GM12878 (cell line): ENCODE measurements at places on chromosomes 11 and 22. TPM values are rescaled to one million over a fixed set of nuclear protein-coding genes. Genes with fewer than 3 reads are reported as not detected.

The MICAL2 gene
- total RNA-seq, result 4.9 and 5.6 TPM in 2 replicates

The OR5T1 gene
- not detected in 2 replicates for total RNA-seq

The BACE1-AS gene
- 3.7 and 4.7 TPM in 2 replicates for total RNA-seq

The LIPT2 gene
- total RNA-seq, result 3.7 and 5.7 TPM in 2 replicates

The GGTLC3 gene
- total RNA-seq, result not detected in 2 replicates

- DNase-seq, result no peak
These were observed 739 bp upstream of the C1QTNF5 start for GRCh38 chr11:119341222-119342022.

DNA sequence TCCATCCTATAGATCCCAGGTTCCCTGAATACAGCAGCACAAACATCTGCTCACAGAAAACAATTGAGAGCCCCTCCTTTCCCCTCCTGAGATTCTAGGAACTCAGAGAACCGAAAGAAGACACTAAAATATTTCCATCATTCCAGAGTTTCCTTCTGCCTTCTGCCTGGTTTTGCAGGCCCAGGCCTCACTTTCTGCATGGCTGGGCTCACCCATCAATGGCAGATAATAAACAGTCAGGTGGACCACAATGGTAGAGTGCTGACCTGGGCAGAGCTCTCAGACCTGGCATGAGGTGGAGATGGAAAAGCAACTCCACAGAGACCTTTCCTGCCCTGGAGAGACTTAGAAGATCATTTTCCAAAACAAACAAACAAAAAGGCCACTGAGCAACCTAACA lies 389.1 kb downstream of the NXPE2 start:
- no peak for DNase-seq

- DNase-seq, result no peak
These were observed 18.5 kb downstream of the GAB2 start for GRCh38 chr11:78399136-78399535.

DNA sequence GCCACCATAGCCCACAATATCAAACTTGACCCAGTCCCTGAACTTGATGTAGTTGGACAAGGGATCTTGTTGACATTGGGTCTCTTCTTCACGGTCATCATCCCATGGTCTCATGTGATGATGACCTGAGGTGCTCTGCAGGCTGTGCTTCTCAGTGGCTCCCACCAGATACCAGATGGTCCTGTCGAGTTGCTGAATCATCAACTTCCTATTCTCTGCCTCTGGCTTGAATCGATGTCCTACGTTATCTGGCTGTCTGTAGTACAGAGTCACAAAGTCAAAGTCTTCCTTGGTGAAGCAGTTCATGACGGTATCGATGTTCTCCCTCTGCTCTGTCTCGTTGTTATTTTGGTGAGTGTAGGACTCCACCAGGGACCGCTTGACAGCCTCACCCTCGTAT lies 145.7 kb upstream of the ALDH3B2 start:
- no peak for DNase-seq

- DNase-seq, result no peak
These were observed 32.7 kb downstream of the NARS2 start for GRCh38 chr11:78542007-78542406.

- no peak for DNase-seq
These were observed 290.1 kb upstream of the MPPED2 start for GRCh38 chr11:30876228-30876627.

- DNase-seq, result no peak
These were observed 385.7 kb downstream of the SOX6 start for GRCh38 chr11:15970506-15971214.

GRCh38 chr11:74849525-74850391 lies 99.1 kb downstream of the XRRA1 start:
- DNase-seq, result no peak
